ENCODE measurements at places on chromosomes 2 and 18. TPM values are rescaled to one million over a fixed set of nuclear protein-coding genes. Genes with fewer than 3 reads are reported as not detected.

GRCh38 chr2:43612944-43613343 lies 17.1 kb upstream of the THADA start:
- no peak for DNase-seq

- DNase-seq, result no peak
Measured at GRCh38 chr2:137255990-137256389, 490.6 kb downstream of the THSD7B start.

- DNase-seq, result no peak
Measured at GRCh38 chr2:195548198-195548940, 108.7 kb upstream of the SLC39A10 start.

- DNase-seq, result no peak
Measured at GRCh38 chr2:55114597-55114996, 64.3 kb upstream of the RTN4 start.

FECH gene
- total RNA-seq, result 36.6 TPM

UBE2E3 gene
- 57.5 TPM for total RNA-seq
